CD4-positive, alpha-beta T cell treated with Interleukin-1 beta for 1 hour (primary cell): ENCODE measurements at places on chromosomes 1 and 21.

DNA sequence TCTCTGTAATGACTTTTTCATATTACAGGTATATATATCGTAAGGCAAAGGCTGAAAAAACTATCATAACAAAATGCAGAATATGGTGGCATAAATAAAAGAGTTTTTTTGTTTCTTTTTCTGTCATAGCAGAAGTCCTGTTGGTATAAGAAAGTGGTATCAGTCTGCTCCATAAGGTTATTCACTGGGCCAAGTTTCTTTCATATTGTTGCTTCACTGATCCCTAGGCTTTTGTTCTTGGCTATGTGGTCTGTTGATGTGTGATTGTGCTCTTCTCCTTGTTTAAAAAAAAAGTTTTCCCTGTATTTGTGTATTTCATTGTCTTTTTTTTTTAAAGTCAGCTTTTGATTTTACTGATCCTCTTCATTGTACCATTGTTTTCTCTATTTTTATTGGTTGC, 26.0 kb downstream of the PTBP2 start:
- DNase-seq, result no peak

DNA sequence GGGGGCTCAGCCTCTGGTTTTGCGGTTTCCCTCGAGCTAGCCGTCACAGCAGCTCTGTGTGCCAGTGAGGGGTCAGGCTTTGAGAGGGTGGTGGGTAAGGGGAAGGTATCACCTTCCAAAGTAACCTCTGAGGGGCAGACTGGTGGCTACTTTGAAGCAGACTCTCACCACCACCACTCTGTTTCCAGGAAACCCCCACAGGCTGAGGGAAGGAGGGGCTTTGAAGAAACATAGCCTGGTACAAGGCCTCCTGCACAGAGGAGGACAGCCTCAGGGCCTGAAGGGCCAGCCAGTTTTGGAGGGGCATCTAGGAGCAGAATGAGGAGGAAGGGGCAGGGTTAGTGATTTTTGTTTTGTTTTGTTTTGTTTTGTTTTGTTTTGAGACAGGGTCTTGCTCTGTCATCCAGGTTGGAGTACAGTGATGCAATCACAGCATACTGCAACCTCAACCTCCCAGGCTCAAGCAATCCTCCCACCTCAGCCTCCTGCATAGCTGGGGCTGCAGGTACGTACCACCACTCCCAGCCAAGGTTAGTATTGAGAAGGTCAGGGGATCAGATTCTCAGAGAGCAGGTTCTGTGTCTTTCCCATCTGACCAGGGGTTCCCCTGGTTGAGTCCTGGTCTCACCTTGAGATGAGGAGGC, 17.2 kb upstream of the ZNF683 start:
- DNase-seq, result no peak

GRCh38 chr1:166907763-166908162, 31.7 kb upstream of the TADA1 start:
- DNase-seq, result no peak

- no peak for DNase-seq
Observed at GRCh38 chr1:13513063-13513894, 524 bp downstream of the LRRC38 start.

- no peak for DNase-seq
Observed at GRCh38 chr21:14917762-14918161, 147.0 kb downstream of the NRIP1 start.

DNA sequence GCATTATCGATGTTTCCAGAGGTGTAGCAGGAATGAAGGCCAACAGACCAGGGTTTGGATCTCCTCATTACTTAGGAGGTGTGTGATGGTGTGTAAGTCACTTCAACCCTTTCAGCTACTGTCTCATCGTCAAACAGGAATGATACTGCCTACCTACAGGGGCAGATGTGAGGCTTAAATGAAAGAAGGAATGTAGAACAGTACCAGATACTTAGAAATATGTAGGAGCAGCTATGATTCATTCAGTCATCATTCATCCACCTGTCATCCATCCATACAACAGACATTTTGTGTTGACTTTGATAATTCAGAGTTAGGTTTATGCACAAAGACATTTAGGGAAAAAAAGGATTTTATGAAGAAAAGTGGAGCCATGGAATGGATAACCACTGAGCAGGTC, 486.9 kb upstream of the DAB1 start:
- no peak for DNase-seq

- no peak for DNase-seq
Observed at GRCh38 chr1:238892612-238893011, 493.8 kb upstream of the CHRM3 start.

DNA sequence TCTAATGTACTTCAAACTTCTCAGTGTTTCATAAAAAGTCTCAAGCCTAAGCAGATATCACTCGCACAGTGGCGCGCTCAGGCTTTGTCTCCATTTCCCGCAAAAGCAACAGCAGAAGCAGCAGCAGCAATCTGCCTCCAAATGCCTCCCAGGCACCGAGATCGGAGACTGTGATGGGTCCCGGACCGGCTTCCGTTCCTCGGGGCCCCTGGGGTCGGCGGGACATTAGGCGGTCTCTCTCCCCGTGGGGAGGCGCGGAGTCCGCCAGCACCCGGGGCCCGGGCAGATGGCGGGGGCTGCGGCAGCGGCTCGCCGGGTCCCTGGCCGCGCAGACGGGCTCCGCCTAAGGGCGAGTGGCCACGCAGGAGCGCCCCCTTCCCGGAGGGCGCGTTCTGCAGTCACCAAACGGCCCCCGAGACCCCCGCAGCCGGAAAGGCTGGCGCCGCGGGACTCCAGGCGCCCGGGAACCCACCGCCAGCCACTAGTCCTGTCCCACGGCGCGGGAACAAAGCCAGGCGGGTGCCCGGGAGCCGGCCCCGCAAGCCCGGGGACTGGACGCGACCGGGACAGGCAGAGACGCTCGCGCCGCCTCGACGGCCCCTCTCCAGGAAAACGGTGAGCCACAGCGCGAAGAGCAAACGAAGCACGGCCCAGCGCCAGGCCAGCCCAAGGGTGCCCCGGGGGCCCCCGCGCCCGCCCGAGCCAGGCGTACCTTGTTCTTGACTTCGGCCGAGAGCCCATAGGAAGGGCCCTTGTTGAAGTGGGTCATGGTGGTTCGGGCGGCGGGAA, 590 bp downstream of the CNN3 start:
- DNase-seq, result peak; percentile 8

- DNase-seq, result no peak
Observed at GRCh38 chr1:20578721-20579395, 10.0 kb upstream of the CDA start.

GRCh38 chr1:9004700-9005394, 21.4 kb downstream of the SLC2A7 start:
- DNase-seq, result peak; percentile 75

- DNase-seq, result no peak
Observed at GRCh38 chr1:105872817-105873216, 1183.7 kb upstream of the PRMT6 start.

DNA sequence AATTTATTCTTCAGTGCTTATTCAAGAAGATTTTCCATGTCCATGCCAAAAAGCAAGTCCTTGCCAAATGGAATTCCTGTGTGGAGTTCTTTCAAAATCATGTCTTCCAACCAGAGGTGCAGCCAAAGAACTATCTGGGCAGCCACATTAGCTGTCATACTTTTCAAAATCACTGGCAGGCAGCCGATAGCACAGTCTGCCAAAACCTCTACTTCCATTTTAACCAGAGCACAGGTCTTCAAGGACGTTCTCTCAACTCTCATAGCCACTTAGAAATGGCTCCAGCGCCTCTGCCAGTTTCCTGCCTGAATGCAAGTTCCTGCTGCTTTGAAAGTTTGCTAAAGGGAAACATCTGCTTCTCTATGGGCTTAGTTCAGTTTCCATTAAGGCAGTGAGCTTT, 975.7 kb upstream of the ADGRL4 start:
- no peak for DNase-seq

GRCh38 chr1:205680073-205680851, at the start of gene SLC45A3:
Gene SLC45A3, minus strand, starts transcription at chr1:205680509. Its CDS starts 15,853 bp downstream, at chr1:205664656.
- peak; percentile 28 for DNase-seq

GRCh38 chr21:29299046-29299915, 559 bp downstream of the BACH1 start:
- peak; percentile 71 for DNase-seq

GRCh38 chr1:62977366-62977765, 193.4 kb downstream of the ATG4C start:
- no peak for DNase-seq

DNA sequence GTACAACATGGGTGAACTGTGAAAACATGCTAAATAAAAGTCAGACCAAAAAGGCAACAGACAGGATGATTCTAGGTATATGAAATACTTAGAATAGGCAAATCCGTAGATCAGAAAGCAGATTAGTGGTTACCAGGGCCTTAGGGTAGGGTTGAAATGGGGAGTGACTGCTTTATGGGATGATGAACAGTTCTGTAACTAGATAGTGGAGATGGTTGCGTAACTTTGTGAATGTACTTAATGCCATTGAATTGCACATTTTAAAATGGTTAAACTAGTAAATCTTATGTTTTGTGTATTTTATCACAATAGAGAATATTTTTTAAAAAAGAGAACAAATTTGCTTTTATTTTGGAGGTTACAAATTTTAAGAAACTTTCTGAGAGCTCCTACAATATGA, 17.4 kb downstream of the ZNF326 start:
- no peak for DNase-seq

- DNase-seq, result peak; percentile 98
Observed at GRCh38 chr1:35882945-35883634, at the start of gene AGO1. Gene AGO1, plus strand, starts transcription at chr1:35883209. Its CDS starts 213 bp downstream, at chr1:35883422.

DNA sequence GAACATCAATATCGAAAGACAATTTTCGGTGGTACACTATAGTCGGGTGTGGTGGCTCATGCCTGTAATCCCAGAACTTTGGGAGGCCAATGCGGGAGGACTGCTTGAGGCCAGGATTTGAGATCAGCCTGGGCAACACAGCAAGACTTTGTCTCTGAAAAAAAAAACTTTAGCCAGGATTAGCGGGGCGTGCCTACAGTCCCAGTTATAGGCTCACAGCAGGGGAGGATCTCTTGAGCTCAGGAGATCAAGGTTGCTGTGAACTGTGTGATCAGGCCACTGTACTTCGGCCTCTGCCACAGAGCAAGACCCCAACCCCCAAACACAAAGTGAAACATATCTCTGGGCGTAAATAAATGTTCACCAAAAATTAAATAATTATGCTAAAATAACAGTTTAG, 1.6 kb downstream of the TADA1 start:
- DNase-seq, result no peak

GRCh38 chr21:45363921-45364467, 41.0 kb upstream of the COL18A1 start:
- DNase-seq, result no peak

GRCh38 chr1:219712506-219712905, 99.6 kb upstream of the ZC3H11B start:
- no peak for DNase-seq

- DNase-seq, result no peak
Observed at GRCh38 chr1:199172171-199173124, 533.6 kb downstream of the PTPRC start.

DNA sequence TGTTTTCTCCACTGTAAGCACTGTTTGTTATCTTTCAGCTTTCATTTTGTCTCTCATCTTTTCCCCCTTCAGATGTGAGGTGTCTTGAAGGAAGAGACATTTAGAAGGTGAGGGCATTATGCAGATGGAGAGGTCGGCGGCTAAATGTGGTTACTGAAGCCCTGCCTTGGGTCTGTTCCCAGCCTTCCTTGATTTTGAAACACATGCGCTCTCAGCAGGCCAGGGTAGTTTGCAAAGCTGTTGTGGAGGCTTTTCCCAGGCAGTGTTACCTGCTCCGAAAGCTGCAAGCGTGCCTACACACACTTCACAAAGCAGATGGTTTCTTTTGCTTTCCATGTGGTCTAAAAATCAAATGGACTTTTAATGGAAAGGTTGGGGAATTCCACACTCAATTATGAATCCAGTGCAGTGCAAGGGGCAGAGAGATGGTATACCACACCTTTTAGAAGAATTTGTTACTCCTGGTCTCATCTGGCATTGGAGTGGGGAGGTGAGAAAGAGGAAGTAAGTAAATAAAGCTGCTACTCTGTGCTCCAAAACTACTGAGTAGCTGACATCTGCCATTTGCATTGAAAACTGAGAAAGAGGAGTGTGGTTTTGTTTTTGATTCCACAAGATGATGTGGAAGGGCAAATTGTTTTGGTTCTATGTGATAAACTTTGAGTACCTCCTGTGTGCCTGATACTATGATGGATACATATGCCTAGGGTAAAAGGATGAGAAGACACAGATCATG, 91.9 kb downstream of the NFIA start:
- no peak for DNase-seq

DNA sequence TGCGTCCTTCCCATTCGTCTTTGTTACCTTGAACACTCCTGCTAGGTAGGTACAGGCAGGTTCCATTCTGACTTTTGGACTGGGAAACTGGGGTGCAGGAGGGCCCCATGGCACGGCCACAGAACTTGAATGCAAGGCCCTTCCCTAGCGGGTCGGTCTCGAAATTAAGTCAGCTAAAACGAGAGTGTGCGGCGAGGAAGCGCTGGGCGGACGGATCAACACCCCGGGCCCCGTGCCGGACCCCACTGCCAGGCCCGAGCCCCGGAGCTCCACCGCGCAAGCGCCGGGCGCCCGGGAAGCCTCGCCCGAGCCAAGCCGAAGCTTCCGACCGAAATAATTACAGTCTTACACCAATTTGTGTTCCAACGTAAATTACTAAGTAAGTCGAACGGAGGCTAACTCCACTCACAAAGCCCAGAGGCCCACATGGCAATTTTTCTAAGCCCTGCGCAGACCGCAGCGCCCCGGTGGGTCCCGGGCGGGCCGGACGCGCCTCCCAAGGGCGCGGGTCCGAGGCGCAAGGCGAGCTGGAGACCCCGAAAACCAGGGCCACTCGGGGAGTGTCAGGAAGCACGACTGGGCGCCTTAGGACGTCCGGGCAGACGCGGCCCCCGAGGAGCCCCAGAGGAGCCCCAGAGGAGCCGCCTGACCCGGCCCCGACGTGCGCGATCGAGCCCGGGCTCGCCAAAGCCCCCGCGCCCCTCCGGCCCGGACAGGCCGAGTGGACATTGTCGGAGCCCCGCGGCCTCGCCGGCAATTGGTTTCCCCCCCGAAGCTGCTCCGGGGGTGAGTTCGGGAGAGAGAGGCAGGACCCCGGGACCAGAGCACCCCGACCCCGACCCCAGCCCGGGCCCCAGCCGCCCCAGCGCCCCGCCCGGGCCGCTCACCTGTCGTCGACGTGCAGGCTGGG, 624 bp downstream of the RIPK4 start:
- DNase-seq, result no peak

DNA sequence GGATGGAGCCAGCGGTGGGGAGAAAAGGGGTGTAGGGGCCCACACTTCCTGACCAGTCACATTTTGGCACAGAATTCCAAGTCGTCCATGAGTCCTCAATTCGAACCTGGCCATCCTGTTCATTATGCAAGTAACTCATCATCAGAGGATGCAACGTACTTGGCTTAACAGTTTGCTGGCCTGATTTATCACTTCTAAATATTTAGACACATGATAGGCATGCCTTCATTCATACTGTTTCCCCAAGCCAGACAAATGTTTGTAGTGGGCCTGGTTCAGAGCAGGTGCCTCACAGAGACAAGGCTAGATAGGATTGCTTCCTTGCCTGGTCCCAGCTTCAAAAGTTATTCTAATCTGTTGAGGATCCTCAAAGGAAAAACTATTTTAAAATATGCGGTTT, 66.7 kb downstream of the WLS start:
- no peak for DNase-seq

GRCh38 chr1:116808200-116808847, 54.1 kb downstream of the CD2 start:
- no peak for DNase-seq

GRCh38 chr1:219171192-219171935, 2.3 kb upstream of the LYPLAL1 start:
- no peak for DNase-seq
